ENCODE measurements at places on chromosomes 6 and 20. TPM values are rescaled to one million over a fixed set of nuclear protein-coding genes. Genes with fewer than 3 reads are reported as not detected.
A peak's percentile ranks its signal among the peaks of the same experiment; 100 is the strongest.

PFDN4 gene
- polyA plus RNA-seq = 42.2 TPM

DNA sequence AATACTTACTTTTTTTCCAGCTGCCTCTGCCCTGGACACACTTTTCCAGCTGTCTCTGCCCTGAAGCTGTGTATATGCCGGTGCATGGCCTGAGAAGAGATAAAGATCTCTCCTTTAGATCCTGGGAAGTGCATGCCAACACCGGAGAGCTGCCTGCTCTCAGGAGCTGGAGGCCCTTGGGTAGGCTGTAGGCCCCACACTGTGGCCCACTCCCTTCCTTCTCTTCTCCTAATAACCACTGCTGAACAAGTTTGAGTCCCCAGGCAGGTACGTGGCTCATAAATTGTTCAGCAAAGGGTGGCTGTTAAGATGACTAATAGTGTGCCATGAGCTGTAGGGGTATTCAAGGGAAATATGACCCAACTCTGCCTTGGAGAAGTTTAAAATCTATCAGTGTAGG, 102.5 kb downstream of the CD24 start:
- no peak for DNase-seq

DNA sequence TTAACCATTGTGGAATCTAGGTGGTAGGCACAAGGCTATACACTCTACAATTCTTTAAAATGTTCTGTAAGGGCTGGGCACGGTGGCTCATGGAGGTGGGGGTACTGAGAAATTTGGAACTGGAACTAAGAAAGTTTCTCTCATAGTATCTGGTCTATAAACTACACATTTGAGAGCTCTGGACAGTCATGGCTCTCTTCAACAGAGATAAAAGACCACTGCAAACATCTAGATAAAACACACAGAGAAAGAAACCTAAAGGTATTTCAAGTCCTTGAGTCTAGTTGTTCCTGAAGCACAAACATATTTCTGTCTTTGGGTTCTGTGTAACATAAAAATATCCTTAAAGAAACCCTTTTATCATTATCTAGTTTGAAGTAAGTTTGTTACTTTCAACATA, 35.2 kb downstream of the ILRUN start:
- no peak for DNase-seq

DNA sequence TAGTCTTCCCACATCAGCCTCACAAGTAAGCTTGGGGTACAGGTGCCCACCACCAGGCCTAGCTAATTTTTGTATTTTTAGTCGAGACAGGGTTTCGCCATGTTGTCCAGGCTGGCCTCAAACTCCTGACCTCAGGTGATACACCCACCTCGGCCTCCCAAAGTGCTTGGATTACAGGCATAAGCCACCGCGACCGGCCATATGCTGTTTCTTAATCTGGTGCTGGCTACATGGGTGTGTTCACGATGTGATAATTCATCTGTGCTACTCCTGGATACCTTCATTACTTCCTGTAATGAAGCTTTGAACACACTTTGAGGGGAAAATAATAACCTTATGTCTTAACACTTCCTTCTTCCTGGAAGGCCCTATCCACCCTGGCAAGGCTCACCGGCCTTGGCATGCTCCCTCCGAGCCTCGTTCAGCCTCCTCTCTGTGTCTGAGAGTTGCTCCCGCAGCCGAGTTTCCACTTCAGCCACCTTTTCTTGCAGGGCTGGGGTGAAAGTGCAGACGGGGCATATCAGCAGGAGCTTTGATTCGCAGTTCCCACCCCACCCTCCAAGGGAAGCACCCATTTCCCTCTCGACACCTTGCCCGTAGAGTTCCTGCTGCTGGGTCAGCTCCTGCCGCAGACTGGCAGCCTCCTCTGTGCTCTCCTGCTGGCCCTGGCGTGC, 5.6 kb upstream of the PSORS1C2 start:
- DNase-seq = peak; percentile 62

DNA sequence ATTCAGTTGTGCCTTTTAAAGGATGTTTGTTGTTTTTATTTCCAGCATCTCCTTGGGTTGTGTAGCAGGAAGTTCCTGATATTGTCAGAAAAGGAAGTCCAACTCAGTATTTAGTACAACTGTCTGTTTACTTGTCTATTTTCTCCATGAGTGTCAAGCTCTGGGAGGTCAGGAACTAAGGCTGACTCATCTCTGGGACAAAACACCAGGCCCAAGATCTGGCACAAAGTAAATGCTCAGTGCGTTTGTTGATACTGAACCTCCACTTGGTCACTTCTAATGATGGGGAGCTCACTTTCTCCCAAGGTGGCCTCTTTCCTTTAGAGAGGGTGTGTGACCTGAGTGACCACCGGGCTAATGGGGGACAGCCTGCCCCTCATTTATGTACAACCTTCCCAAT, 12.6 kb upstream of the PIGU start:
- no peak for DNase-seq

- DNase-seq = peak; percentile 78
Observed at GRCh38 chr6:14206391-14206790, 88.8 kb downstream of the CD83 start.

HLA-DQB2 gene
- 1.9 TPM for polyA plus RNA-seq

DNA sequence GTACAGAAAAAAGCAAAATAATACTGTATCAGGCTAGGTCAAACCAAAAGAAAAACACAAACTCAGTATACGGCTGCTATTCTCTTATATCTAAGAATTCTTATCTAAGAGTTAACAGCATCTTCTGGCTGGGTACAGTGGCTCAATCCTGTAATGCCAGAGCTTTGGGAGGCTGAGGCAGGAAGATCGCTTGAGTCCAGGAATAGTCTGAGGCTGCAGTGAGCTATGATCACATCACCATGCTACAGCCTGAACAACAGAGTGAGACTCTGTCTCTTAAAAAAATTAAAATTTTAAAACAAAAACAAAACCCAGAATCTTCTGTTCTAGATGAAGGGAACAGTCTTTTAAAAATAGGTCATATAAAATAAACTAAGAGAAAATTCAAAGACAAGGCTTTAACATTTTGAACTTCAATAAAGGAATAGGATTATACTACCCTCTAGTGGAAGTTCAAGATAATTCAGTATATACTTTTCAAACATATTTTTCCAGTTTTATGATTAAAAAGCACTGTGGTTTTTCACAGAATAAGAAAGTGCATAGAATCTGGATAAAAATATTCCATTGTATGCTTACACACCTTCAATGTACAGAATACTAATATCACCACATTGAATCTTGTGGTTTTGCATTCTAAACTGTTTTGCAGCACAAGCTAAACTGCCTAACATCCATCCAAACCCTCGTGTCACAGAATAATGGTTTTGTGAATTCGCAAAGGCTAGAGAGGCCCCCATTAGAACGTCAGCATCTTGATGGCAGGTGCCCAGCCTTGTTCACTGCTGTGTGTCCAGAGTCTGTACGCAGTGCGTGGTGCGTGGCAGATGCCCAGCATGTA, 39.3 kb downstream of the DTNBP1 start:
- DNase-seq = no peak

DNA sequence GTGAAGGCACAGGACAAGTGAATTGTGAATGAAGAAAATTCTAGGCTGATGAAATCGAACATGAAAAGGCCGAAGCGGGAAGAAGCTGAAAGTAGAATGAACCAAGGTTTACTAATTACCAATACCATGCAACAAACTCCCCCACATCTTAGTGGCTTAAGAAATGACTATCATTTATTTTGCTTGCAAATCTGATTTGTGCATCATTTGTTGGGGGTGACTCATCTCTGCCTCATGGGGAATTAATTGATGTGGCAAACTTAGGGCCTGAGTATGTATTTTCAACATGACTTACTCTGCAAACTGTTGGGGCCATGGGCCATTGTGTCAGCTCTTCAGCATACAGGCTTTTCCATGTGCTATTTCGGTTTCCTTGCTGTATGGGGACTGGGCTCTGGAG, 26.8 kb downstream of the PPP1R14C start:
- no peak for DNase-seq

GRCh38 chr6:144644776-144645175, 359.6 kb downstream of the UTRN start:
- DNase-seq = no peak

GRCh38 chr20:48148916-48149672, 363.8 kb upstream of the SULF2 start:
- no peak for DNase-seq

THEMIS gene
- 0.73 TPM for polyA plus RNA-seq

Measured in large intestine (tissue), 12 donors.